Brain (organoid and tissue), 16 donors: ENCODE measurements at places on chromosomes 16 and 17.

- DNase-seq = no peak
Observed at GRCh38 chr16:64489449-64489848, 632.4 kb downstream of the CDH11 start.

DNA sequence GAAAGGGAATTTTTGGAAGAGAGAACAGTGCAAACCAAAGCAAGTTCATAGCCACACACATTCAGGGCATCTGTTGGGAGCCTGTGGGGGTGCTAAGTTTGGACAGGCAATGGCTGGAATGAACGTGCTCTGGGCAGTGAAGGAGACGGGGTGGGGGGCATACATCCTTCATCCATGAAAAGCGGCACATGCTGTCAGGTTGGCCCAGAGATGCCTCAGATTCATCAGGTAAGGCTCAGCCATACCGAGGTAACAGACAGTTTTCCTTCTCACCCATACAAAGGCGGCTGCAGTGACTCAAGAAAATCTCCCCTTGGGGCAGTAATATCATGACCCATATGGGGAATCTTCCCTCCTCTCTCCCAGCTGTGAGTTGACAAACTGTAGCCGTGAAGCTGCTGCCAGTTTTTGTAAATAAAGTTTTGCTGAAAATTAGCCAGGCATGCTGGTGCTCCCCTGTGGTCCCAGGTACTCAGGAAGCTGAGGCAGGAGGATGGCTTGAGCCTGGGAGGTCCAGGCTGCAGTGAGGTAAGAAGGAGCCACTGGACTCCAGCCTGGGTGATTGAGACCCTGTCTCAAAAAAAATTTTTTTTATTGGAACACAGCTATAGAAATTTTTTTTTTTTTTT is 9.2 kb upstream of the UBALD2 start:
- DNase-seq = no peak

DNA sequence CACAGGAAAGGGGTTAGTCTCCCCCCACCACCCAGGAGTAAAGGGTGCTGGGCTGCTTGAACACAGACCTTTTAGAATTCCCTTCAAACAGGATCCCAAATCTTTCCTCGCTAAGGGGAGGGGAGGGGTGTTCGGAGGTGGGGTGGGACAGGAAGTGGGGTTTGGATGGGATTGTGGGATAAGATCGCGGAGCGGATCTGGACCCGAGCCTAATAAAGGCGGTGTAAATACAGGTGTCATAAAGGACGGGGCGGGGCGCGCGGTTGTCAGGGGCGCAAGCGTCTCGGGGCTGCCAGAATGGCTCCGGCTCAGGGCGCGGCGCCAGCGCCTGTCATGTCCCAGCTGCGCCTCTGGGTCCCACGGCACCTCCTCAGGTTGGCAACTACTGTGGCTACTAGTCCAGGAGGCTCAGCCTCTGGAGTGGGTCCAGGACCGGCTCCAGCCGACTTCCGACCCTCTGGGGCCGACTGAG is 59.8 kb upstream of the FBXO47 start:
- peak; percentile 74 for DNase-seq

DNA sequence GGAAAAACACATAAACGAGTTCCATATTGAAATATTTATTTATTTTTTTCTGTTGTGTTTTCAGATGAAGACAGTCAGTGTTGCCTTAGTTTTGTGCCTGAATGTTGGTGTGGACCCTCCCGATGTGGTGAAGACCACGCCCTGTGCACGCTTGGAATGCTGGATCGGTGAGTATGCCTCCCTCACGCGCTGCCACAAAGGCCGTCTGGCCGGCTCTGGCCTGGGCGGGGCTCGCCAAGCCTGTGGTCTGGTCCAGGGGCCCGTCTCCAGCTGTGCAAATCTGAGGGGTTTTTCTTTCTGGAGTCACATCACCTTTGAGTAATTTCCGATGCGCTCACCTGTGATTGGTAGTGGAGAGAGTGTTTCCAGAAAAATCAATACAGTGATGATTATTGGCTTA is 81.0 kb downstream of the RPTOR start:
- no peak for DNase-seq
